Stimulated activated CD8-positive, alpha-beta memory T cell treated with anti-CD3 and anti-CD28 coated beads, Interleukin-7, amount 100 ng/mL, for 1 hour (primary cell): ENCODE measurements at places on chromosomes 3 and 15.

DNA sequence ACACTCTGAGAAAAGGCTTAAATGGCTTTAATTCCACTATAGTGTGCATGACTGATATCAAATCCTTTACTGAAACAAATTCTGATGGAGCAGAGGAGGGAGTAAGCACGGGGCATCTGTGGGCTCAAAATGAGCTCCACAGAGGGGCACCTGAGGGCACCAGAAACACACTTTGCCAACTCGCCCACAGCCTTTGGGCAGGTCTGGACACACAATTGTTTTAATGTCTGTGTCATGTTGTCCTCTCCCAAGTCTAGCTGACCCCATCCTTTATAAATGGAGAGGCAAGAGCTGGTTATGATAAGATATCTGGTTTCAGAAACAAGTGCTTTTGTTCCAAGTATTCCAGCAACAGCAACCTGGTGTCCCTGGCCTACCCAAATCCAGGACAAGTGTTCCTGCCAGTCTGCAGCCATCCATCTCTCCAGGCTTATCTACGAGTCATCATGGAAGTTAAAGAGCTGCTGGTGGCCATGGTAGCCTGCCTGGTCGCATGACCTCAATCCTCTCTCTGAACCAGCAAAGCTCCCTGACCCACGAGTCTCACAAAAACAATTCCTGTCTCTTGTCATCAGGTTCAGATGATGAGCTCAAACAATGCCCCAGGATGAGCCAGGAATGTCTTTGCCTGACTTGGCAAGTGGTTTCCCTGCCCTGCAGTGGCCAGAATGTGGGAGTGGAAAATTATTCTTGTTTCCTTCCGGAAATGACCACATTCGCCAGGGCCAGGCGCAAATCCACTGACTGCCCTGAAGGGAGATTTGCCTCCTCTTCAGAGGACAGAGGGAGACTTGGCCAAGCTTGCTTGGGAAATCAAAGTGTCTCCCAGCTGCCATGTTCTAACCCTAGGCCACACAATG is 64.4 kb upstream of the TPM1 start:
- DNase-seq, result no peak

DNA sequence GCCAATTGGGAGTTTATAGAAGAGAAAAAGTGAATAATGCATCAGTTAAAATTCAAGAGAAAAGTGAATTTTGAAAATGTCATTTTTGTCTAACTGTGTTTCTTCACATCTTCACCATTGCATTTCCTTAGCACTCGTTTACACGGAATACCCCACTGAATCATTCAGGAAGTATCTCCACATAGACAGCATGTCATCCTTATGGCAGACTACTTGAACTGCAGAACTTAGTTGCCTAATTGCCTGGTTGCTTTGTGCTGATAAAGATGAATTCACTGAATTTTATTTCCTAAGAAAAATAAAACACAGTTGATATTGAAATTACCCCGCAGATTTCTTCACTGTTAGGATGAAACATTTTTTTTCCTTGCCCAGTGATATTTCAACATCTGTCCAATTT is 627.1 kb downstream of the ROBO1 start:
- no peak for DNase-seq

GRCh38 chr3:17088017-17088416 is 203.3 kb downstream of the PLCL2 start:
- DNase-seq, result no peak

GRCh38 chr15:100903168-100903554 is 16.0 kb upstream of the LRRK1 start:
- no peak for DNase-seq

GRCh38 chr15:67998599-67999133 is 55.4 kb upstream of the PIAS1 start:
- no peak for DNase-seq

- no peak for DNase-seq
Observed at GRCh38 chr3:28476194-28476593, 127.6 kb upstream of the AZI2 start.

- DNase-seq, result no peak
Observed at GRCh38 chr3:171908731-171909130, 65.6 kb downstream of the TMEM212 start.

DNA sequence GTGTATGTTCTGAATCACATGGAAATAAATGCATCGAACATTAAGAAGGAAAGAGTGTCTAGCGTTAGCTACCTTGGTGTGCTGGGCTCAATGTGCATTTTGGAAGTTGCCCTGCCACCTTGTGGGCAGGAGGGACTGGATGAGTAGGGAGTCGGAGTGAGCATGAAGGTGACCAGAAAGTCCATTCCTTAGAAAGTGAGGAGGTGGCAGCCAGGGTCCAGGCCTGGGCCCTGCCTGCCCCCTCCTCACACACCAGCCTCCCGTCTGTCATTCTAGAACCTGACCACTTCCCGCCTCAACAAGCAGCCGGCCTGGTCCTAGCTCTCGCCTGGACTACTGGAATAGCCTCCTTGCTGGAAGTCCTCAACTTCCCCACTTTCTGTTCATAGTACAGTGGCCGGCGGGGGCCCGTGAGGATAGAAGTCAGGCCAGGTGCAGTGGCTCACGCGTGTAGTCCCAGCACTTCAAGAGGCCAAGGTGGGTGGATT is 10.2 kb upstream of the GATA2 start:
- no peak for DNase-seq

- no peak for DNase-seq
Observed at GRCh38 chr3:32340039-32340438, 51.6 kb upstream of the CMTM7 start.

- no peak for DNase-seq
Observed at GRCh38 chr15:47136236-47136635, 581.1 kb upstream of the SEMA6D start.

GRCh38 chr3:14472471-14473351 is 67.4 kb downstream of the GRIP2 start:
- DNase-seq, result no peak

- DNase-seq, result no peak
Observed at GRCh38 chr3:178823591-178824246, 247.9 kb downstream of the ZMAT3 start.

- no peak for DNase-seq
Observed at GRCh38 chr3:75906555-75907112, 121.3 kb upstream of the ZNF717 start.

DNA sequence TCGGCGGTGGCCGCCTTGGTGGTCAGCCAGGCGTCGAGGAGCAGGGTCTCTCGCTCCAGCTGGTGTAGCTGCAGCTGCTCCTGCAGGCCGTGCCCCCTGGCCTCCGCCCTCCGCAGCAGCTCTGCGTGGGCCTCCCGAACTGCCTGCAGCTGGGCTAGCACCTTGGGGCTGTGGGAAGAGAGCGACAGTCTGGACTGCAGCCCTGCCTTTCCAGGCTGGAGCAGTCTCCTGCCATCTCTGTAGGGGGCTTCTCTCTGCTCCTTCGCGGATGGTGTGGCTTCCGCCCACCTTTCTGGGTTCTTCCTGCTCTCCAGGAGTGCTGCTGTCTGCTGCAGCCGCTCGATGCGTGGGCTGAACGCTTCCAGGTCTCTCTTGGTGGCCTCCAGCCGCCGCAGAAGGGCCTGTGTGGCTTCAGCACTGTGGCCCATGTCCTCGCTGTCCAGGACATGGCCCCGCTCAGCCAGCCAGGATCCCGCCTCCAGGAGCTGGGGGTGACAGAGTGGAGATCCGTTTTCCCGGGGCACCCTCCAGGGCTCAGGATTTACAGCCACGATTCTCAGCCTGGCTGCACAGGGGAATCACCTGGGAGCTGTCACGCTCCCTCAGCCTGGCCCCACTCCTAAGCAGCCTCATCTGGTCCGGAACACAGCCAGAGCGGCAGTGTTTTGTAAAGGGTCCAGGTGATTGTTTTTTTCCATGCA is 16.8 kb downstream of the PLA2G4B start:
- no peak for DNase-seq

DNA sequence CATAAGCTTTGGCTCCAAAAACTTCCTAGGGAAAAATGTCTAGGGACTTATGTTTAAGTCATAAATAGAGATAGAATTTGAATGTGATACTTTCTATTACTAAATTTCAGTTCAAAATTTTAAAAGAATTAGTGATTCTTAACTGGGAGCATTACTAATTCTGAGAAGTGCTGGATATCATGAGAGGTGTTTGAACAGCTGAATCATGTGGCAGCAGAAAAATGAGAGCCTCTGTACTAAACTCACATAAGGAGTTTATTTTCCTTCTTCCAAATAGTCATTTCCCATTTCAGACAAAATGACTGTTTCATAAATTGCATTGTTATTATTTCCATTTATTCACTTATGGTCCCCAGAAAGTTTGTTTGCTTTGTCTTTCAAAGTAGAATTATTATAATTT is 62.7 kb downstream of the SLMAP start:
- no peak for DNase-seq

DNA sequence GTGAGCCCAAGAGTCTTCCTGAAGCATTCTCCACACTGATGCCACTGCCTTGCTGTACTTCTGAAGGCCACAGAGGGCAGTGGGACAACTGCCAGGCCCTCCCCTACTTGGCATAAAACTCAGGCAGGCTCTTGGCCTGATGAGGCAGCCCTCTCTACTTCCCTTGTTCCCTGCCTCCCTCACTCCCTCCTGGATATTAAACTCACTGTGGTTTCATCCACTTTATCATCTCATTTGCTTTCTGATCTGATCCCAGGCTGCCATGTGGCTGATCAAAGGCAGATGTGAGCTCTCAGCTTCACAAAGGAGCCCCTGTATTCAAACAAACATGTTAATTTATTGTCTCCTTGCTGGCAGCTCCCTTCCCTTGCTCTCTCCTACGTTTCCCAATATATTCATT is 533.5 kb downstream of the IGSF11 start:
- no peak for DNase-seq

- no peak for DNase-seq
Observed at GRCh38 chr15:101368861-101369642, 74.0 kb upstream of the SNRPA1 start.

- DNase-seq, result no peak
Observed at GRCh38 chr3:62246094-62246493, 127.3 kb downstream of the FEZF2 start.

DNA sequence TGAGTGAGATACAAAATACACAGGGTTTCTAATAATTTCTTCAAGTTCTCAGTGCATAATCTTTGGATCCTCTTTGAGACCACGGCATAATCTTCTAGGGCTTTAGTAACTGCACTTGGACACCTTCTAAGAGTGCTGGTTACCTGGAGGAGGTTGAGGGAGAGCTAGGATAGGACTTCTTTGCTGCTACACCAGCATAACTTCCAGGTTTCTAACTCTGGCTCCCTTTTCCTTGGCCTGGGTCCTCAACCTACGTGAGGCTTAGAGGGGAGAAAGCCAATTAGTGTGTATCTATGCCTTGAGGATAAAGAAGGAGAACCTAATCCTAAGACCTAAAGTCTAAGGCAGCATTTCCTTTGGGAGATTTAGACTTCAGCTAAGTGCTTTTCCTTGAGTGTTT is 184.8 kb downstream of the LSAMP start:
- no peak for DNase-seq

DNA sequence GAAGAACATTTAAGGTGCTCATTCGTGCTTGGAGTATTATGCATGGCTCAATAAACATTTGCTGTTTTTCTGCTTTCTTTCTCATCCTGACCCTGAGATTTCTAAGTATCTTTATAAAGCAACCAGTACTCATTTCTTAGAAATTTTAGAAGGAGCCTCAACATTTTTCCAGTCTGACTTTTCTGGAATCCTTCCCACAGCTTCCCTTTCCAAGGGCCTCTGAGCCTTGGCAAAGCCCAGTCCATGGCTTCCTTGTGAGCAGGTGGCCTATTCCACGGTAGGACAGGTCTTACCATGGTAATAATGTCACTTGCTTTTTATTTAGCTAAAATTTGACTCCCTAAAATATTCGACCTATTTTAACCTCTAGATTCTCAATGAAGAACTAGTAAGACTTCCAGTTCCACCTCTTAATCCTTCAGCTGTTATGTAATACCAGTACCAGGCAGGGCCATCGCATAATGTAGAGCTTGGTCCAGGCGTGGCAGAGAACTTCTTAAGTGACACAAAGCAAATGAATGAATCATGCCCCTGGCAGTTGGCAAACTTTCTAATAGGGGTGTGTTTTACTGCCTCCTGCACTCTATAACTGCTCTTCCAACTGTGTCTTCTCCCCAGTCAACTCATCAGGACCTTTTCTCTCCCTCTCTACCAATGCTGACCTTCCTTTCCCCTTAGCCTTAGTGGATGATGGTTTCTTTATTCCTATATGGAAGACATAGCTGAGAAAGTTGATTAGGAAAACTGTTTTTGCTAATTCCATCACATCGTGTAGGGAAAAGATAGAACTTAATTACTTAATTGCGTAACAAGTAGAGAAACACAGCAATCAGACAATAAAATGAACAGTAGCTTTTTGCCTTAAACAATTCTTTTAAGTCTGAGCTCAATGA is 894 bp upstream of the TM4SF4 start:
- no peak for DNase-seq

GRCh38 chr3:11558411-11558903 is 85.3 kb downstream of the VGLL4 start:
- DNase-seq, result no peak

DNA sequence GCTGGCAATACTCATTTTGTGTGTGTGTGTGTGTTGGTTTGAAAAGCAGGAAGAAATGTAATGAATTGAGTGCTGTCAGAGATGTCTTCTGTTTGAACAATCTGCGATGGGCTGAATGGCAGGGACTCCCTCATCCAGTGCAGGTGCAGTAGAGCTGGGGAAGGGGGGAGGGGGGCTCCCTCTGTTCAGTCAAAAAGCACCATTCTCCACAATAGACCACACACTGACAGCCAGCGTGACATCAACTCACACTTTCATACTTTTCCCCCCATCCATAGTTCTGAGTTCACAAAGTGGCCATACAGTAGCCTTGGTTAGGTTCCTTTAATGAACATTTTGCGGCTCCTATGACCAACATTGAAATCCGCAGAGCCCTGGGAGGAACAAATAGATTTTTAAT is 10.4 kb downstream of the SOX2 start:
- no peak for DNase-seq

- no peak for DNase-seq
Observed at GRCh38 chr3:46566040-46566641, at the start of gene LRRC2. Gene LRRC2 (minus strand): TSS chr3:46566302. CDS start chr3:46551591, 14,711 bp downstream.

DNA sequence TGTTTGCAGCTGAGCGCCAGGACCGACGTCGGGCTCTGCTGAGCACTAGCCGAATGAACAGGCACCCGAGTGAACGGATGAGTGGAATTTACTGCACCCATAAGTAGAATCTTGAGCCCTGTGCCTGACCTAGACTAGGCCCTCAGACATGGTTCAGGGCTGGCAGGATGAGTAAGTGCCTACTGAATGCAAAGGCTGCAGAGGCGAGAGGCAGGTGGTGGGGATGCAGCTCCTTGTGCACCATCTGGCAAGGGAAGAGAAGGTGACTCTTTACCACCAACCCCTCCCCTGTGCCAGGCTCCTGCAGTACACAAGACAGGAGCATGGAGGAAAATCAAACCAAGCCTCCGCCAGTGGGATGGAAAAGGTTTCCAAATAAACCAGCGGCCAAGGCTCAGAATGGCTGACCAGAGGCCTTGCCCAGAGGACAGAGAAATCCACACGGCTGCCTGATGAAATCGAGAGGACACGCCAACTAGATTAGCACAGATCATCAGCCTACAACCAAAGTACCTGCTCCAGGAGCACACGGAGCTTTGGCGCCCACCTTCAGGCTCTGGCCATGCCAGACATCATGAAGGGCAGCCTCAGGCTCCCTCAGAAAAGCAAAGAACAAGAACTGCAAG is 141.7 kb upstream of the IQSEC1 start:
- no peak for DNase-seq
